ENCODE measurements at places on chromosomes 13 and 19.

DNA sequence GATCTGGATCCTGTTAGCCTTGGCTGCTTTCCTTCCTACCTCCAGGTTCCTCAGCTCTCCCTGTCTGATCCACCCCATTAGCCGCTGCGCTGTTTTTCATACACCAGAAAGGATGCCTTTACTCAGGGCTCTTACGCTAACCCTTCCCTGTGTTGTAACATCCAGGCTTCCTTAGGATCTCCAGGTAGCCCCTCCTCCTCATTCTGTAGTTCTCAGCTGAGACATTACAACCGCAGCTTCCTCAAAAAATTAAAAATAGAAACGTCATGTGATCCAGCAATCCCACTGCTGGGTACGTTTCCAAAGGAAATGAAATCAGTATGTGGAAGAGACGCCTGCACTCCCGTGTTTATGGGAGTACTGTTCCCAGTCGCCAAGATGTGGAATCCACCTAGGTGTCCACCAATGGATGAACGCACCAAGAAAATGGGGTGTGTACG, 18.4 kb upstream of the MYADM start:
- DNase-seq = no peak

GRCh38 chr19:57034544-57034943, 85.2 kb upstream of the USP29 start:
- DNase-seq = no peak

GRCh38 chr13:38661010-38661675, 25.7 kb upstream of the FREM2 start:
- no peak for DNase-seq

DNA sequence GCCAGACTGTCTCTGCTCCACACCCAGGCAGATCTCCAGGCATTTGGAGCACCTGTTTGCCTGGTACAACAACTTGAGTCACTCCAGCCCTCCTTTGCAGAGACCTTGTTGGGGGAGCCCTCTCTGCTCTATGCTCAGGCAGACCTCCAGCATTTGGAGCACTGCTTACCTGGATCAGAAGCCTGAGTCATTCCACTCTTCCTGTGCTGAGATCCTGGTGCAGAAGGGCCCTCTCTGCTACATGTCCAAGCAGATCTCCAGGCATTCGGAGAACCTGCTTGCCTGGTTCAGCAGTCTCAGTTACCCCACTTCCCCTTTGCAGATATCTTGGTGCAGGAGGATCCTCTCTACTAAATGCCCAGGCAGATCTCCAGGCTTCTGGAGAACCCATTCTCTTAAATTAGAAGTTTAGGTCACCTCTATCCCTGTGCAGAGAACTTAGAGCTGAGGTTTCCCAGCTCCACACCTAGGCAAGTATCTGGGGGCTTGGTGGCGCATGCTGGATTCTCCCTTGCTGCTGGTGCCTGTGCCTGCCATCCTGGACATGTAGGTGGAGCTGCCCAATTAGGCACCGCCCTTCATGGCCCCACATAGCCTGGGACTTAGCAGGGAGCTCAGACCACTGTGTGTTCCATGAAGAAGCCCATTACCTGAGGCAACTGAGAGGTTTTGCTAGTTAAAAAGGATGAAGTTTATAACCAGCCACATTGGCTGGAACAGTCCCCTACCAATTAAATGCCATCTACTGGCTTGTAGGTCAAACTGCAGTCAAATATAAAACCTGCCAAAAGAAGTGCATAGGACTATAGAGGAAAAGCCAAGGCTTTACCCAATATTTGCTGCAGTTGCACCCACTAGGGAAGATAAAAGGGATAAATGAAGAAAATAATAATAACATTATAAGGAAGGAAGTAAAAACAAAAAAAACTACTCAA, 97.6 kb upstream of the SLITRK6 start:
- no peak for DNase-seq

DNA sequence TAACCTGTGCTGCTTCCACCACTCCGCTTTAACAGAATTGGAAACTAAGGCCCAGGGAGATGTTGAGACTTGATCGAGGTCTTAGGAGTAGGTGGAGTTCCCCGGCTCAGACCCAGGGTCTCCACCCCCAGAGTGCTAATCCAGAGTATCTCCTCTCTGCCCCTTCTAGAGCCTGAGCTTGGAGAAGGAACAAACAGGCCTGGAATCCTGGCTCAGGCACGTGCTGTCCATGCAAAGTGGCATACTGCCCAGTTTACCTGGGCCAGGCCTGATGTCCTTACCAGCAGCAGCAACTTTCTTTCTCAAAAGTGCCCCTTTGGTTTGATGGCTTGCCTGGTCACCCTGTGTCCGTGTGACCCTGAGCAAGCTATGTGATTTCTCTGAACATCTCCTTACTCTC, 3.7 kb downstream of the SYNGR4 start:
- DNase-seq = no peak

DNA sequence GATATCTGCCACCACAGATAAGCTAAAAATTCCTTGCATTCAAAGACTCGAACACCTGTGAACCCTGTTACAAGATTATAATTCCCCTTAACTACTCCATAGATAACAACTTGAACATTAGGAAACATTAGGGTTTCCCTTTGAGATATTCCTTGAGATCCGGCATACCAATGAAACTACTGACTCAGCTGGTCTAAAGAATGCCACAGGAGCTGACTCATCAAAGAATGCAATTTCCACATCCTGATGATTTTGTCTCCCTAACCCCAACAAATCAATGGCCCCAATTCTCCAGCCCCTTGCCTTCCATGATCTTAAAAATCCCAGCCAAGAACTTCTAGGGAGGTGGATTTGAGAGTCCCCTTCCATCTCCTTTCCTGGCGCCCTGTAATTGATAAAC, 35.6 kb upstream of the ZNF599 start:
- no peak for DNase-seq

GRCh38 chr19:50952910-50953309, at the start of gene KLK5:
Gene KLK5, minus strand, starts transcription at chr19:50953038. Its CDS starts 381 bp downstream, at chr19:50952657.
- no peak for DNase-seq

DNA sequence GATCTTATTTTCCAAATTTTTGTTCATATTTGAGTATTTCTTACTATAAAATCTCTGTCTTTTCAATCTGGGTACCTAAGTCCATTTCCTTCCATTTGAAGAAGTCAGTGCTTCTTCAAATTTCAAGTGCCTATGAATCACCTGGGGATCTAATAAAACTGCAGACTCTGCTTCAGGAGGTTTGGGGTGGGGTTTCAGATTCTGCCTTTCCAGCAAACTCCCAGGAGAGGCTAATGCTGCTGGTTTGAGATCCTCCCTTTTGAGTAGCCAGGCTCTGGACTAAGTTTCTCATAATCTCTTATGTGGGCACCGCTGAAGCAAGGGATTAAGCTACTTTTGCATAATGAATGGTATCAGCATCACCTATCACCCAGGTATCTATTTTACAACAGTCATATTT, 242.4 kb downstream of the RGCC start:
- no peak for DNase-seq

DNA sequence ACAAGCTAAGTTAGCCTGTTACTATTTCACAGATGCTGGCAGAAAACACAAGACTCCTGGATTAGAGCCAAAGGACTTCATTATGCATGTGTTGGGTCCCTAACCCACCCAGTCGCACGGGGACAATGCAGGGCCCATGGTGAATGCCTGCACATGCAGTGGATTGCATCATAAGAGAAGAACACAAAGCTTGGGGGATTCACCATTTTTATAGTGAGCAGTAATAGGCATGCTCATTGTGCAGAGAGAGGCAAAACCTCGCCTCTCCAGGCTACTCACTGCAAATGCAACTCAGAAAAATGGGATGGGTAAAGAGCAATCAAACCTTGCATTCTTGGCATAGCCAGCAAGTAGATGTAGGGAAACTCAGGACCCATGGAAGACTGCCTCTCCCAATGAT, 115.8 kb downstream of the DIAPH3 start:
- no peak for DNase-seq

DNA sequence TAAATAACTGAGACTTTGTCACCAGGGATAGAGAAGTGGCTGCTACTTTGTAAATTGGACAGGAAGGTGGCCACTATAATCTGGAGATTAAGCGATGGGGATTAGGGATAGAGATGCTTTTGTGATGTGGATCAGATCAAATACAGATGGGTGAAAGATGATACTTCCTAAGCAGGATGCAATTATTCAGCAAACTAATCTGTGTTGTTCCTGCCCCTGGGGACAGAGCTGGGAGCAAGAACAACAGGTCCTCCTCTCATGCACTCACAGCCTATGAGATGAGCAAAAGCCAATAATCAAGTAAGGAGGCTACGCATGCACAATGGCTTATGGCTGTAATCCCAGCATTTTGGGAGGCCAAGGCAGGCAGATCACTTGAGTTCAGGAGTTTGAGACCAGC, 4.6 kb downstream of the RGL3 start:
- no peak for DNase-seq

- DNase-seq = no peak
Observed at GRCh38 chr13:39313721-39314120, 275.5 kb downstream of the NHLRC3 start.

DNA sequence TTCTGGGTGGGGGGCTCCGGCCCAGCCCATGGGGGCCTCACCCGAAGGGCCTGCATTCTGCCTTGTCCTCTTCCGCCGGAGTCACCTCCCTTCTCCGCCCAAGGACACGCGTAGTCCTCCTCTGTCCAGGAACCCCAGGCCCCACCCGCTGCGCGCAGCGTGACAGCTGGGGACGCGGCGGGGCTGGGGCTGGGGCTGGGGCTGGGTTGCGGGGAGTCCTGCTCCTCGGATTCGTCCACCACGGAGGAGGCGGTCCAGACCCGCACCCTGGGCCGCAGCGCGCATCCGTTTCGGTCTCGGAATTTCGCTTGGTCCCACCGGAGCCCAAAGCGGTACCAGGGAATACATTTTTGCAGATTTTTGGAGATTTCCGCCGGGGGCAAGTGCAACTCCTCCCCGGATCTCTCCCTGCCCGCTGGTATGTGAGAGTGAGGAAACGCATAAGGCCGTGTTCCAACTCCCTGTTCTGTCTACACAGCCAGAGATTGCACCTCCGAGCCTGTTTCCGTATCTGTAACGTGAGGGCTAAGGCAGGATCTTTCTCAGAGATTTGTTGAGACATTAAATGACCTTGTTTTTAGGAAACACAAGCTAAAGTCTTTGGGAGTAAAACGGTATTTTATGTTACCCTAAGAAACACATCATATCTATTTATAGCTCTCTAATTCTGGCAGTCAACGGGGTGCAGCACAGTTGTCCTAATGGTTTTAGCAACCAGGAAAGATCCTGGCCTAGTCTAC, at the start of gene COX7A1:
Gene COX7A1 (minus strand): TSS at position 96 of the 740 bp plus-strand sequence. CDS start 40 bp downstream, at position 56.
- no peak for DNase-seq

DNA sequence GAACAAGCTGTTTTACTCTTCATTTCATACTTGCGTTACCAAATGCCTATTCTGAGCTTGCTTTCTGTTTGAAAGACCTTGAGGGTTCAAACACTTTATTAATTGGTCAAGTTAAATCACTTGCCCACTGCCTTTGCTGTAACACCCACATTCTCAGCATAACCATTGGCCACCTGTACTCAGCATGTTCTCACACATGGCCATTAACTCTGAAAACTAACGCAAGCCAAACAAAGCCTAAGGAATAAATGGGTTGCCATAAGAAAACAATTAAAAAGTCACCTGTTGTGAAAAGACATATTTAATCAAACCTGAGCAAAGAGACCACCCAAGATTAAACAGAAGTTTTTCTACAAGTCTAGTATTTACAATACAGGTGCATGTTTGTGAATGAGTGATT, 517.2 kb upstream of the SPRY2 start:
- DNase-seq = no peak
